HT1080 (cell line): ENCODE measurements at places on chromosomes 5 and 9.

GRCh38 chr5:54049963-54050362, 260.4 kb downstream of the ARL15 start:
- no peak for DNase-seq

DNA sequence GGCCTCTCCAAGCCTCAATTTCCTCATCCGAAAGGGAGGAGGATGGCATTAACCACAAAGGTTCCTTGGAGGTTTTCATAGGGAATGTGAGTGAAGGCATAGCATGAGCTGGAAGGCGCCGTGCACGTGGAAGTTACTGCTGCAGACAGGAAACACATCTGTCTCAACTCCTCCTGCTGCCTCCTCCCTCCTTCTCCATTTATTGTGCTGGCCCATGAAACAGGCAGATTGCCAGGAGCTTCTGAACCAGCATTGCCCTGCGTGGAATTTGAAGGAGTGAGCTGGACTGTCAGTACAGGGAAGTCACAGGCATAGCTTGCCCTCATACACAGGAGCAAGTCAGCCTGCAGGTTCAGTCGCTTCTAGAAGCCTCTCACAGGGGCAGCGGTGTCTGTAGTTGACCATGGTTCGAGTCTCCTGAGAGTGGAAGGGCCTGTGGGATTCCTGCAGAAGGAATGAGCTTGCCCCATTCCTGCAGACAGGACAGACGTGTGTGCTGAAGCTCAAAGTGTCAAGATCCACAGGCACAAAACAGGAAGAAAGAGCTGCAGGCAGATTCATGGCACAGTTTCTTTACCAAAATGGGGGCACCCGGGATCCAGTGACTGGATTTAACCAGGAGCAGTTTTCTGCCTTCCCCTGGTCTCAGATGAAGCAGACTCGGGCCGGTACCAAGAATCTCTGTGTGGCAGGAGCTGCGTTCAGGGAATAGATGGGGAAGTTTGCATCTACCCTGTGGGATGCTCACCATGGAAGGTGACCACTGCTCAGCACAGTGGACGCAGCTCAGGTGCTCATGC, 48.7 kb upstream of the CTSL start:
- DNase-seq = peak; percentile 25

DNA sequence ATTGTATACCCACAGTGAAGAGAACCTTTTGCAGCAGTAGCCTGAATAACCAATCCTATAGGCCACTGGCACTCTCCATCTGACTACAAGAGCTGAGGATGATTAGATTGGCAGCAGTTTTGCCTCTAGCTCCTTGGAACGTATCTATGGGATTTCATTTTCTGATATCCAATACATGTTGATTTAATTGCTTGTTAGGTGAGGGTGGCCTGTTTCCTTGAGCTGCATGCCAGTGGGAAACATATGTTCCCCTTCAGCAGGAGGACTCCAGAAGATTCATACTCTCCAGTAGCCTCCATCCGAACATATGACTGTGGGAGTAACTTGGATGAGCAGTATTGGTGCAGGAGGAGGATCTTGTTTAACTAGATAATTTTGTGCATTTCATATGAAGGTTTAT, 51.5 kb downstream of the GCNT1 start:
- no peak for DNase-seq

DNA sequence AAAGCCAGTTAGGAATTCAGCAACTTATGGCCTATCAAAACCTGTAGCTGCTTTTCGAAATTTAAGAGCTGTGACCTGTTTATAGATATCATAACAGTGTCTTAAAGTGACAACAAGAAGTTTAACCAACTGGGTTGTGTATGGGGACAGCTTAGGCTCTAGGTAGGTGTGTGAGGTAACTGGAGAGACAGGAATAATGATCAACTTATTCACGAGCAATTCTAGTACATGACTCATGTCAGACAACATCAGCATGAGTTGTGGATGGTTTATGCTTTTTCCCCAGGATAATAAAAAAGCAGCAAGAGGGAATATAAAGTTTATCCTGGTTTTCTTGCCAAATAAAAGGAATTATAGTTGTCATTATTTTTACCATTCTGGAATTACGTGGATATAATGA, 88.6 kb downstream of the GDNF start:
- peak; percentile 28 for DNase-seq

- DNase-seq = no peak
Measured at GRCh38 chr5:78843436-78843835, 141.7 kb downstream of the ARSB start.

DNA sequence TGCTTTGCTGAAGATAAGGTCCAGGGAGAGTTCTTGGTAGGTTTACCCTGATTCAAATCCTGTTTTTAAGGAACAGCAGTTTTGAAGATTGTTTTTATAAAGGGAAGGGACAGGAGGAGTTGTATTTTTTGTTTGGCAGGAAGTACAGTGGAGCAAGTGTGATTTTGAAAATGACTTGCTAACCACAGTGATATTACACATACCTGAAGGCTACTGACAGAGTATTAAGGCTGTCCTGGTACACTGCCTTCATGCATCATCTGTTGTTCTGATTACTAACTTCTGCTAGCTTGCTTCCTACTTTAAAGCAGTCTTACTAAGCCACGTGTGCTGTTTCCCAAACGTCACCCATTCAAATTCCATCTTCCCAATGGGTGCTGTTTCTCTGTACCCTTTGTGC, 559.5 kb upstream of the SGCD start:
- DNase-seq = no peak

DNA sequence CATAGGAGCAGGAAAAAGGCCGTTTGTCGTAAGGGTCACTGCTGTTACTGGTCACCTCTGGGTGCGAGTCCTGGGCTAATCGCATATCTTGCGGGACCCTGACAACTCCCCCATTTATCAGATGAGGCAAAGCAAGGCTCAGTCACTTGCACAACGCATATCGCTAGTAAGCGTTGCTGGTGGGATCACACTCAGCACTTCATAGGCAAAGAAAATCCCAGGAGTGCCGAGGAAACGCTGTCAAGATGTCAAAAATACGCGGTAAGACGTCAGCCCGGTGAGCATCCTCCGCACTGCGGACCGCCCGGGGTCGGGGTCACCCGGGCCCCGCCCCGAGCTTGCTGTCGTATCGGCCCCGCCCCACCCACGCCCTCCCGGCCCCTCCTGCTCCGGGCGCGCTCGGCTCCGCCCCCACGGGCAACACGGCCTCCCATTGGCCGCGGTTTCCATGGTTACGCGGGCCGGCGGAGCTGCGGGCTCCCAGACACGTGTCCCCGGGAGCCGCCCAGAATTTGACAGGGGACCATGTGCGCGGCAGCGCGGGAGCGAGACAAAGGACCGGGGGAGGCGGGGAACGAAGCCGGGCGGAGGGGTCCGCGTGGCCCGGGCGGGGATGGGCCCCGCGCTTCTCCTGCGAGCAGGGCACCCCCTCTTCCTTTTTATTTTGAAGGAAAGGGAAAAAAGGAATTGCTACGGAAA, 80.2 kb upstream of the IER5L start:
- no peak for DNase-seq

DNA sequence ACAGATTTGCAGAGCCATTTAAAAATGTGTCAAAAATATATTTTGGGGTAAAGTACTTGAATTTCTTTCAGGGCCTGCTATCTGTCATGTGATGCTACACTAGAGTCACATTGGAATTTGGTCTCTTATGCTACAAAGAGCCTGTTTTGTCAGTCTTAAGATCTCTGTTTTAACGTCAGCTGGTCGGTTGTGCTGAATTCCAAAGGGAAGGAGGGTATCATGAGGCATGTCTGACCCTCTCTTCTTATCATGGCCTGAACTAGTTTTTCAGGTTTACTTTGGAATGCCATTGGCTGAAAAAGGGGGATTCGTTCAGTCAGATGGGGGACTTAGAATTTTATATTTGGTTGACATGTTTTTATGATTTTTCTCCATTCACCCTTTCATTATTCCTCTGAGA, 290.6 kb downstream of the CD180 start:
- DNase-seq = no peak
